T-helper 2 cell (primary cell): ENCODE measurements at places on chromosomes 5 and 9.

DNA sequence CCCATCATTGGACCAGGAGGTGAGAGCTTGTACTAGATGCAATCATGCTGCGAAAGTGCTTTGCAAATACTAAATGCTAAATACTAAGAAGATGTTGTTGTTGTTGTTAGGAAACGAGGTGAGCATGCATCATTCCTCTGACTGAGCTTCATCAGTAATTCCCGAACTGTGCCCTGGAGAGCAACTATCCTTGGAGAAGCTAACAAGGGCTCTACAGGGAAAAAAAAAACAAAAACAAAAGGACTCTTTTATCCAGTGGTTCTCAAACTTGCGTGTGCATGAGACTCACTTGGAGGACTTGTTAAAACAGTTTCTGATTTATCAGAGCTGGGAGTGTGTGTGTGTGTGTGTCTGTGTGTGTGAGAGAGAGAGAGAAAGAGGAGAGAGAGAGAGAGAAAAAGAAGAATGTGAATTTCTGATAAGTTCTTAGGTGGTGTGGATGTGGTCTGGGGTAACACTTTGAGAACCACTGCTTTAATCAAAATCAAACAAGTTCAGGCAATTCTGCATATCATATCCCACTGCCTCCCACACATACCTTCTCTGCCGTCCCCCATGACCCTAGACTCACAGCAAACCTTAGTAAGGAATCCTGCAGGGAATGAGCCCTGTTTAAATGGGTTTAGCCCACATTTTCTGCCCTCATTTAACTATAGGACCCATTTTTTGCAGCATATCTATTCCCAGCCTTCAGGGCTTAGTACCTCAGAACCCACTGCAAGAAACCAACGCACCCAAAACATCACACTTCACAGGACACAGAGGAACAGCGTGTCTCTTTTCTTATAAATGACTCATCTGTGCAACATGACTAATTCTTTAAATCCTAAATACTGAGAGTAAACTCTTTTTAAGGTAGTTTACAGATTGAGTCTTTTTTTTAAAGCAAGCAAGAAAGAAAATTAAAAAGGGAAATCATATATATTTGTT is 48.9 kb downstream of the PDE6A start:
- no peak for DNase-seq

DNA sequence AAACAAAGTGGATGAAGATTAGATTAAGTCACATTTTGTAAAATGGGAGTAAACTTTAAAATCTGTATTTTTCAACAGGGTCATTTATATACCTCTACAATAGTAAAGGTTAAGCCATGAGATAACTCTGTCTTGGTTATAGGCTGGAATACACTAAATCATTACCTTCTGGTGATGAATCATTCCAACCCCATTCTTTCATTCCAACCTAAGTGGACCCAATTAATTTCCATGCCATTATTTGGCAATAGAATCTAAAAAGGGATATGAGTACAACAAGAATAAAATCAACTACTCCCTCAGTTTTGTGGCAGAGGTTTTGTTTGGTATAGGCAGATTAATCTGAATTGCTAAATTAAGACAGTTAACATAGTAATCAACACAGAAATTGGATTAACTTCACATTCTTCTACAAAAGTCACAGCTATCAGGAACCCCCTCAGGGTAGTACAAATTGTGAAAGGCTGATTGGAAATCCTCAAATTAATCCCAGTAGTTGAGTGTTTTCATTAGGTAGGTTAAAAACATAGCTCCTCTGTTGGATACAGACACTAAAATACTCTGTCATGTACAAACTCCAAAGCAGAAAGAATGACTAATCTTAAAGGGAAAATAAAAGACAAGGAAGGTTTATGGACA is 54.2 kb downstream of the ELAVL2 start:
- no peak for DNase-seq

DNA sequence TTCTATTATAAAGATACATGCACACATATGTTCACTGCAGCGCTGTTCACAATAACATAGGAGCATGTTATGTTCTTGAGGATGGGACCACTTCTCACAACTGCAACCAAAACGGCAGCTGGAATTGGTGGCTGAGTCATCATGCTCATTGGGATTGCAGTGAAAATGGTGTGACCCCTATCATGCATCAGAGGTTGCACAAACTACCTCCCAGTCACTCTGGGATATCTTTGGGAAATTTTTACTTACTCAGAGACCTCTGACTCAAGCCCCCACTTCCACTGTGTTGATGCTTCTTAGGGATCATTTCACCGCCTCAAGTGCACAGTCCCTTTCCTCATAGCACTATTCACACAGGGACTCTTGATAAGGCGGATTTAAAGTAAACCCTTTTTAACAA is 474.1 kb downstream of the BNC2 start:
- DNase-seq = no peak

- DNase-seq = no peak
Observed at GRCh38 chr5:38722918-38723317, 122.9 kb upstream of the OSMR start.

DNA sequence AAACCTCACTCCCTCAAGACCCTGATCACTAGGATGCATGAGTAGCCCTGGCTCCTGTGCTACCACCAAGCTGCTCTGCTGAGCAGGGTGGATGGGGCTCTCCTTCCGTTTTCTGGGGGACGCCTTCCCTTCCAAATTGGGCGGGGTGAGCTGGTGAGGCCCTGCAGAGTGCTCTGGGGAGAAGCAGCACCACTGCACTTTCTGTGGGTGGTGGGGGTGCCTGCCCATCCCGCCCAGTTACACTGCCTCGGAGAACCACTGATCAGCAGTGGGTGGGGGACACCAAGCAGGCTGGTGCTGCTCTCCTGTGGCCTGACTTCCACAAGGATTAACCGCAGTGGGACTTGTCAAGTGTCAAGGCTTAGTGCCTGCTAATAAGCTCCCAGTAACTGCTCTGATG is 19.0 kb downstream of the GFPT2 start:
- no peak for DNase-seq

- no peak for DNase-seq
Observed at GRCh38 chr5:951940-952596, 56.5 kb upstream of the NKD2 start.

DNA sequence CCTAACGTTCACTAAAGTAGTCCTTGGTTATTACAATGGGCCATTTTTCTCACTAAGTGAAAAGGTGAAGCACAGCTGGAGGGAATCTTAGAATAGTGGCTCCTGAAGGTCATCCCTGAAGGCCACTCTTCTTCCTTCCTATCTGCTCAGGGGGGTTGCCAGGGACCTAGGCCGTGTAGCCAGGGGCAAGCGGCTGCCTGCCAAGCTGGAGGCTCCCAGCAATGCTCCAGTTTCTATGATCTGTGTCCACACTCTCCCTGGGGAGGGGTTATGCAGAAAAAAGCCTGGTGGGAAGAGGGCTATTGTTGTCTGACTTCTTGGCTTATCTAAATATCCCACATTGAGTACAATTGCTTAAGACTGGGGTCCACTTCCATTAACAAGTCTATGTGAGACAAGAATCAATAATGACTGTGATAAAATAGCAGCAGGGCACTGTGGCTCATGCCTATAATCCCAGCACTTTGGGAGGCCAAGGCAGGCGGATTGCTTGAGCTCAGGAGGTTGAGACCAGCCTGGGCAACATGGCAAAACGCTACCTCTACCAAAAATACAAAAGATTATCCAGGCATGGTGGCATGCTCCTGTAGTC is 3.8 kb downstream of the NMRK1 start:
- DNase-seq = no peak

GRCh38 chr9:130911254-130912049 is 14.8 kb upstream of the QRFP start:
- DNase-seq = no peak

DNA sequence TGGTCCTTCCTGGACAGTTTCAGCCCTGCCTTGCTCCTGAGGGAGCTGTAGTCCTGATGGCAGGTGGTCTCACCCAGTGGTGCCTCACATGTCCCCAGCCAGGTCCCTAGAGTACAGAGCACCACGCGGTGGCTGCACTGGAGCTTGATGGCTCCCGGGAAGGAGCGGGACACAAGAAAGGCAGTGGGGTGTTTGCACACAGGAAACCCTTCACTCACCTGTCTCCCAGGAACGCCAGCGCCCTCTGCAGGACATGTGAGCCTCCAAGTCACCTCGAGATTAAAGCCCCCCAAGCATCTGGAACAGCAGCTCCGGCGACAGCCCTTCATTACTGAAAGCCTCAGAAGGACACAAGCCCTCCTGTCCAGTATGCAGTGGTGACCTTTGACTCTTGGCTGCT is 19.9 kb upstream of the TMEM250 start:
- DNase-seq = no peak

DNA sequence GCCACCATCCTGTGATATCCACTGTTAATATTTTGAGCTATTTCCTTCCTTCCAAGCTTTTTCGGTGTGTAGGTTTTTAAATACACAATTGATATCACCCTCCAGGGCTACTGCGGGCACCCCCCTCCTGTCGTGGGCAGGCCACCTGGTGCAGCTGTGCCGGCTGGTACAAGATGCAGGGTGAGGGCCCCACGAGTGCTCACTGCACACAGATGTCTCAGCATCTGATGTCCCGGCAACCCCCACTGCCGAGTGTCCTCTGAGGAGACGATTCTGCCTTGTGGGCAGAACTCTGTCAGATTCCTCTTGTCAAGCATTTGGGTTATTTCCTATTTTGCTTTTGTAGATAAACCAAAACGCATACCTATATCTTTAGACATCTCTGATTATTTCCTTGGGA is 25.1 kb downstream of the CACNA1B start:
- DNase-seq = no peak

GRCh38 chr5:77208507-77209163 is 1.8 kb upstream of the PDE8B start:
- no peak for DNase-seq

- no peak for DNase-seq
Observed at GRCh38 chr5:158616707-158617106, 483.0 kb downstream of the EBF1 start.

- DNase-seq = no peak
Observed at GRCh38 chr5:132013711-132014110, 2.3 kb upstream of the ACSL6 start.

GRCh38 chr9:71721855-71722254 is 46.5 kb downstream of the CEMIP2 start:
- DNase-seq = no peak
